ENCODE measurements at places on chromosomes 7 and 10. TPM values are rescaled to one million over a fixed set of nuclear protein-coding genes. Genes with fewer than 3 reads are reported as not detected.

GRCh38 chr7:15199482-15199881 lies 296.9 kb upstream of the DGKB start:
- DNase-seq, result no peak

The PILRA gene
- 11.6 TPM for total RNA-seq

DNA sequence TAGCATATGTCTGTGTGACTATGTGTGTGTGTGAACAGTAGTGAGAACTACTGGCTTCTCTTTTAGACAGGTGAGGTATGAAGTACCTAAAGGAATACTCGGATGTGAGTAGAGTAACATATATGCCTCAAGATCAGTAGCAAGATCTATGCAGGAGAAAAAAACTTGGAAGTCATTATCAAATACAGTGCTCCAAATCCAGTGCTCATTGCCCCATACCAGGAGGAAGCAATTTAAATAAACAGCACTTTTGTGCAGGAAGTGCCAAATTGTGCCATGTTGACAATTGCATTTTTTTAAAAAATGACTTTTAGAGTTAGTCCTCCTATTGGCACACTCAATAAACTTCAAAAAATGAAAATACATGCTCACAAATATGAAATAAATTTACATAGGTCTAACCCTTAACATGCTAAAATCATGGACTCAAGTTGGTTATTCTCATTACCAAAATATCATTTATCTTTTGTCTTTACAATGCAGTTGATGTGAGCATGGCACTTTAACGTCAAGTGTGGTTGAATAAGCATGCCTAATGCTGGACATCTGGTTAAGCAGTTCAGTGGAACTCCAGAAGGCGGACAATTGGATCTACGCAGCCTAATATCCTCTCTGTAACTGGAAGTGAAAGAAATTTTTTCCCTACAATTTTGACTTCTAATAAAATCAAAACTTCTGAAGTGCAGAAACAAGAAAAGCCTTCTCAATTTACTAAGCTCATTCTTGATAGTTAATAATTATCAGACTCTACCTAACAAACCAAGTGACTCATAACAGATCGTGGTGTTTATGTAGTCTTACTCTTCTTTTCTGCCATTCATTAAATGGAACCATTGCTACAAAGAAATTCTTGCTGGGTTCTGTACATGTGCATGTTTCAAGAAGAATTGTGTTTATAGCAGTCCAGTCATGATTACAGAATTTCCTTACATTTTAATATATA lies 195.2 kb downstream of the MDFIC start:
- DNase-seq, result no peak

- DNase-seq, result no peak
Observed at GRCh38 chr10:84008878-84009277, 130.4 kb upstream of the GHITM start.

GRCh38 chr7:137791930-137792329 lies 54.8 kb downstream of the DGKI start:
- no peak for DNase-seq

DNA sequence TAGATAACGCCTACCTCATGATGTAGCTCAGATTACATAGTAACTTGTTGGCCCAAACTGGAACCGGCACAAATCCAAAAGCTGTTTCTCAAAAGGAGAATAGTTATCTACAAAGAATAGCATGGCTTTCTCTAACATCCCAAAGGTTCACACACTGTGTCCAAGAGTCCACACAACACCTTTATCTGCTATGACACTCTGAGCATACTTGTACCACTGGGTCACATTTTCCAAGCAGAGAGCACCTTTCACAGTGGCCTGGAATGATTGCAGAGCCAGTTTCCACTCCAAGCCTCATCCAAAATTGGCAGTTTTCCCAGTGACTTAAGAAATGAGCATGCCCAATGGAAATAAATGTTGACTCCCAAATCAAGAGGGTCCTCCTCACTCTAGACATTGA lies 155.3 kb downstream of the VWC2 start:
- DNase-seq, result no peak

The DGKB gene
- not detected for total RNA-seq

The CYREN gene
- 50.7 TPM for total RNA-seq

DNA sequence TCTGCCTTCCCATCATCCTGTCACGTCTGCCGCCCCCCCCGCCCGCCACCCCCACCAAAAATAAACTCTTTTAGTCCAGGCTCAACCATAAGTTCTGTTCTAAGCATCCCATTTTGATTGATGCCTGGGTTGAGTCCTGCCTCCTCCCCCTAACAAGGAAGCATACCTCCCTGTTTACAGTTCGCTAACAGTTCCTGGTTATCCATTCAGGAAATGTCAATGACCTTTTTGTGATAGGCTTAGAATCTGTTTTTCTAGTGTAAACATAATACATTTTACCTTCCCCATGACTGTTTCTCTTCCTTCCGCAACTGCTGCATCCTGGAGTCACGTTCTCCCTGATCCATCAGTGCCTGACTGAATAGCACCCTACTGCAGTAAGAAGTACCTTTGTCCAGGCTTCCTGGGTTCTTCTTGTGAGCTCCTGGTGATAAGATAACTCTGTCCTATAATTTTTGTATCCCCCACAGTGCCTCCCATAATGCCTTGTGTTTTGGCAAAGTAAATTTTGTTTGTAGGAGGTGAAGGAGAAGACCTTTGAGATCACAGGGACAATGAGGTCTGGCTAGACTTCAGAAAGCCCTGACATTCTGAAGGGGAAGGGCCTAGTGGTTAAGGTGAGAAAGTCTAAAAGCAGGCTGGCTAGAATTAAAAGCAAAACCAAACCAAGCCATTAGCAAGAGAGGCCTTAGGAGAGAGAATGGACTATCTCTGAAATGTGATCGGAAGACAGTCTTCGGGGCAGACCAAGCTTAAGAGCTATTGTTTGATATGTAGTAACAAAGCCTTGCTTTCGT lies 7.3 kb downstream of the AGFG2 start:
- no peak for DNase-seq

The PALD1 gene
- total RNA-seq, result 0.08 TPM

GRCh38 chr7:135856356-135857144 lies 107.9 kb upstream of the FAM180A start:
- DNase-seq, result no peak

The ASL gene
- total RNA-seq, result 24.2 TPM

GRCh38 chr10:61892961-61893360 lies 8.5 kb upstream of the ARID5B start:
- no peak for DNase-seq

GRCh38 chr7:107049971-107050532 lies 5.5 kb downstream of the PRKAR2B start:
- DNase-seq, result no peak

GRCh38 chr7:22278660-22279059 lies 78.3 kb downstream of the RAPGEF5 start:
- DNase-seq, result no peak

GRCh38 chr10:86362129-86362527 lies 4.5 kb downstream of the GRID1 start:
- DNase-seq, result no peak

- DNase-seq, result peak; percentile 68
Observed at GRCh38 chr7:104943502-104944343, 70.3 kb upstream of the KMT2E start.

The OR6V1 gene
- total RNA-seq, result not detected

DNA sequence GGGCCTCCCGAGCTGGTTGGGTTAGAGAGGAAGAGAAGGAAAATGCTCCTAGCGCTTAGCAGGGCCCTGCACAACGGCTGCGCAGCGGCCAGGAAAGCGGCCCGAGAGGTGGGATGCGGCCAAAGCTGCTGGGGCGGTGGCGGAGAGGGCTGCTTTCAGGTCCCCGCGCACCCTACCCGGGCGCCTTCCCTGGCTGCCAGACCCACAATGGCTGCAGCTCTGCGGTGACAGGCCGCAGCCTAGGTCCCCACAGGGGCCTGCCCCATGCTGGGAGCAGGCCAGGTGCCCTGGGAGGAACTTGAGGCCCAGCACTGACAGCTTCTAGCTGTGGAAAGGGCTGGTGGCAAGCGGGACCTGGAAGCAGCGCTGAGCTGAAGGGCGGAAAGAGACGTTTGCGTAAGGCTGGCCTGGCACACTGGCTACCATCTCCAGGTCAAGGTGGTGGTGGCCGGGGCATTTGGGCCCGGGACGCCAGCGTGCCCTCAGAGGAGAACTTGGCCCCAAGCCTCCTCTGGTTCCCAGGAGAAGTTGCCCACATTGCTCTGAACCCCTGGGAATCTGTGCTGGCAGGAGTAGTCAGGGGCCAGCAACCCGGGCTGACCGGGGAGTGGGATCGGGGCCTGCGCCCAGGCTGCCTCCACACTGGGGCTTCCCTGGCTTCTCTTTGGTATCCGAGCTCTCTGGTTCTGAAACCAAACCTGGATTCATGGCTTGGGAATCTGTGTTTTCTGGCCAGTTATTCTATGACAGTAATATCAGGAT lies 72.9 kb upstream of the ZNF804B start:
- no peak for DNase-seq

GRCh38 chr10:6336016-6336415 lies 133.3 kb downstream of the PFKFB3 start:
- no peak for DNase-seq

- no peak for DNase-seq
Observed at GRCh38 chr10:36574207-36574606, 551.2 kb upstream of the ANKRD30A start.

The ABCB1 gene
- total RNA-seq, result 14.3 TPM

- peak; percentile 16 for DNase-seq
Observed at GRCh38 chr10:30581779-30582380, 47.7 kb downstream of the LYZL2 start.

DNA sequence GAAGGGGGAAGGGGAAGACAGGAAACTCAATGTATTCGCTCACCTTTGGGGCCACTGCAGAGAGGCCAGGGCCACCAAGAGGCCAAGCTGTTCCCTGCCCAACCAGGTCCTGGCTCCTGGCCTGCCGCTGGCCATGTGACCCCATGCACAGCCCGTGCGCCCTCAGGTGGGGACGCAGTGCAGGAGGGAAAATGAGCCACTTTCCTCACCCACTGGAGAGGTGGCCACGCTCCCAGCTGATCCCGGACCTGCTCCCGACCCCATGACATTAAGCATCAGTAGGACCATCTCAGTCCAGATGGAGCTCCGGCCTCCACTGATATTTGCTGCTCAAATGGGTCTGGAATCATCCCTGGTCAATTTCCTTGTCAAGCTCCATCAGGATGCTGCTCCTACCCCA lies 40.2 kb downstream of the HSPA12A start:
- DNase-seq, result no peak

The KEL gene
- total RNA-seq, result 0.22 TPM

GRCh38 chr7:28408960-28409715 lies 3.2 kb upstream of the CREB5 start:
- peak; percentile 62 for DNase-seq

The GPNMB gene
- total RNA-seq, result 0.89 TPM

DNA sequence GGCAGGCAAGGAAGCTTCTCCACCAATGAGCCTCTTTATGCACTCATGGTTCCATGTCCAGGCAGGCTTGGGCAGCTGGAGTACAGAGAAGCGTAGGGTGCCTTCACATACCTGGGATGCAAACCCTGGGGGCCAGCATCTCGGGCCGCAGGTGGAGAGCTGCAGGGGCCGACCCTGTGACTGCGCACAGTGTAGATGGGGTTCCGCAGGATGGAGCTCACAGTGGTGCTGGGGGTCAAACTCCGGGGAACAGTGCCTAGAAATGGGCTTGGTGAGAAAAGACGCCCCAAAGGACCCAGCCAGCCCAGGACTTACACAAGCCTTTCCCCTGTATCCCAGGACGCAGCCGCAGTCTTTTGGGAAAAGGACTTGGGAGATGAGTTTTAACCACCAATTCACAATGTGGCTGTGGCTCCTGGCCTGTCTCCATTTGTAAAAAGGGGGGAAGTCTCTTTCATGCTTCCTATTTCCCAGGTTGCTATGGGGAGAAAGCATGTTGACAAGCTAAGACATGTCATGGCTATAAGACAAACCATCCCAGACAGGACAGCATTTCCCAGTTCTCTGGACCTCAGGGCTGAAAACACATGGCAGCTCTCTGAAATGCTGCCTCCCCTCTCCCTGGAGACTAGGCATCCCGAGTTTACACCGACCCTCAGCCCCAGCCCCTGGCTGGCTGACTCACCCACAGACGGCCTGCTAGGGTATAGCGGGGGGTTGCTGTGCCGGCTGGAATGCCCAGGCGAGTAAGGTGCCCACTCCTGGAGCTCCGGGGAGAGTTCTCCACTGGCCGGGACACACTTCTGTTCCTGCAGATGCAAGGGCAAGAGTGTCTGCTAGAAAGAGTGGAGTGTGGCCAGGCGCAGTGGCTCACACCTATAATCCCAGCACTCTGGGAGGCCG lies 107.1 kb downstream of the DLG5 start:
- DNase-seq, result no peak

DNA sequence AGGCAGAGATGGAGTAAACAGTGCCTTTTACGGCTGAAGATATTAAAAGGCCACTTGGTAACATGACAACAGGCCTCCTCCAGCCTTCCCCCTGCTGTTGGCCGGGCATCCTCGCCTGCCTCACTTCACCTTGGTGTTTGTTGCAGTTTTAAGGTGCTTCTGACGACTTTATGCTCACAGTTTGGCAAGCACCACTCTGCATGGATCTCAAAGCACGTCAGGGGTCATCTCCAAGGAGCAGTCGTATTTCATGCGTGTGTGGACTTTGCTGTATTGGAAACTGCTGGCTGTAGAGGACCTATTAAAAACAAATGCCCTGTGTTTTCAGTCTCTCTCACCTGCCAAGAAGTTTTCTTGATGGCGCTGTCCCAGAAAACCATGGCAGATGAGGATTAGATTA lies 483.1 kb downstream of the RPS24 start:
- no peak for DNase-seq

- DNase-seq, result no peak
Observed at GRCh38 chr10:128263891-128264688, 137.9 kb upstream of the MKI67 start.

The AGR2 gene
- total RNA-seq, result not detected

GRCh38 chr10:10624567-10624962 lies 393.1 kb upstream of the CELF2 start:
- DNase-seq, result no peak

DNA sequence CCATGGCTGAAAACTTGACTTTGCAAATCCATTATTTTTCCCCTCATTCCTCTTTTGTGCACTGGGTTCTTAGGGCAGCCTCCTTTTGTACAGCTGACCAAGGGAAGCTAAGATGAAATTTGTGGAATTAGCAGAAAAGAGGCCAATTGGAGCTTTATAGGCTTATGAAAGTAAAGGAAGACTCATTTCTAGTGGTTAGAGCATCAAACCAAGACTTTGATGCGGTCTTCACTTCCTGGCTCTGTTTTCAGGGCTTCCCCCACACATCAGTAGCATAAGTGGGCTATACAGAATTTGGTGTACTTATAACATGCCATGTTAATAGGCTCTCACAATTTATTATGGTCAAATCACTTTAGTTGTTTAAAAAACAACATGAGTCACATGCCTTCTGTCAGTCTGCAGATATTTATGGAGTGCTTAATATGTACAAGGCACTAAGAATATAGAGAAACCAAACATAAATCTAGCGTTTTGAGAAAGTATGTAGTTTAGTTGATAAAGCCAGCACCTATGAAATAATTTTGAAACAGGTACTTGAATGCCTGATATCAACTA lies 5.7 kb downstream of the AUTS2 start:
- DNase-seq, result peak; percentile 41

- DNase-seq, result no peak
Observed at GRCh38 chr10:36117231-36117630, 475.1 kb upstream of the FZD8 start.

The PRDX3 gene
- total RNA-seq, result 11.7 TPM

GRCh38 chr10:130495891-130496636 lies 359.9 kb downstream of the GLRX3 start:
- DNase-seq, result no peak

The CYP3A7 gene
- not detected for total RNA-seq

GRCh38 chr10:112904000-112904399 lies 46.0 kb upstream of the TCF7L2 start:
- no peak for DNase-seq

GRCh38 chr10:110200503-110200902 lies 6.9 kb upstream of the MXI1 start:
- DNase-seq, result no peak
